Activated T-cell treated with anti-CD3 and anti-CD28 coated beads for 1 hour (primary cell): ENCODE measurements at places on chromosomes 3 and 15.

GRCh38 chr15:99955181-99955525 is 221.9 kb upstream of the LYSMD4 start:
- no peak for DNase-seq

DNA sequence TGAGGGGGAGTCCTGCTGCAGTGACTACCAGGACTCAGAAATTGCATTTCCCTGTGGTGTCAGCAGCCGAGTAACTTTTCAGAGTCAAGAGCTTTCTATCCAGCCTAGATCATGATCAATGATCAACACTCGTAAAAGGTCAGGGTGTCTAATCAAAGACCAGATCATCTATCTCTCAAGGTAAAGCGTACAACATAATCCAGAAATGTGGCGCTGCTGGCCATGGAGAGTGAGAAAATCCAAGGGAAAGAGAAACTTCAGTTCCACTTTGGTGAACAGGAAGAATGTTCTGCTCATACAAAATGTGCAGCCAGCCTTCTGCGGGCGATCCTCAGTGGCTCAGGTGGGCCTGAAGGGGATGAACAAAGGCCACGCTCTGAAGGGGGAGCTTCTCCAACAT is 1005.8 kb upstream of the NR2F2 start:
- DNase-seq, result no peak

DNA sequence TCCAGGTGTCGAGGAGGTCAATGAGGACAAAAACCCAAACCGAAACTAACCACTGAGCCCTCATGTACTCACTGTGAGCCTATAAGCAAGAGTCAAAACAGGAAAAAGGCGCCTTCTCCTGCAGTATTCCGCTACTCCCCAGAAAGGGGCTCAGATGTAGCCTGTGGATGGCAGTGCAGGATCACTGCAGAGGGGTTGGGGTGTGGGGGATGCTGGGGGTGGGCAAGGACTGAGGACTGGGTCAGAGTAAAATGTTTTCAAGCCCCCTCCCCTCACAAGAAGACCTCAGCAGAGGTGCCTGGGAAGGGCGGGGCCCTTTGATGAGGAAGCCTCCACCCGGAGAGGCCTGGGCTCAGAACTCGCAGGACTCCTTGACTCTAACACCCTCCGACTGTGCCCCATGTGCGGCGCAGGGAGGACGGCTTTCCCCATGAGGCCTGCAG is 170.1 kb downstream of the OSBPL10 start:
- DNase-seq, result no peak

DNA sequence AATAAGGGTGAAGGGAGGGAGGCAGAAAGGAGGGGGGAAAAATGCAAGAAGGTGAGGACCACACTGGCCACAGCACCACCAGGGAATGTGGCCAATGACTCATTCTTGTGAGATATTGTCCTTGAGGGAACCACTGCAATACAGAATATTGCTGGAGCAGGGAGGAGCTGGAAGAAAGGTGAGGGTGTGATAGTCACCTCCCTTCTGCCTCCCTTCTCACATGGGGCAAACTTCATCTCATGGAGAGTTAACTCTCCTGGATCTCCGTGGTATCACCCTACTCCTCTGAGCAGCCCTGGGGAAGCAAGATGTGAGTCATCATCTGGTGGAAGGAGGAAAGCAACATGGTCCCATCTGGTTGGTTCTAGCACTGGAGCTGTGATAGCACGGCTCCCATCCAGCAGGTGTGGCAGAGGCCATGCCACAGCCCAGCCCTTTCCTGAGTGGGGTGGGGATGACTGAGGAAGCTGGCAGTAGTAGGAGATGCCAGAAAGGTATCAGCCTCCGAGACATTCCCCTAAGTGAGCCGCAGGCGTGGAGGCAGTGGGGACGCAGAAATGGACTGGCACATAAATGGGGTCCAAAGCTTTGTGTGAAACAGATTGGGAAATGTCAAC is 115.9 kb upstream of the LPP start:
- no peak for DNase-seq

- no peak for DNase-seq
Measured at GRCh38 chr15:33314069-33314468, 3.3 kb downstream of the RYR3 start.
